Frontal cortex (tissue), 4 donors: ENCODE measurements at places on chromosomes 7 and 10.

DNA sequence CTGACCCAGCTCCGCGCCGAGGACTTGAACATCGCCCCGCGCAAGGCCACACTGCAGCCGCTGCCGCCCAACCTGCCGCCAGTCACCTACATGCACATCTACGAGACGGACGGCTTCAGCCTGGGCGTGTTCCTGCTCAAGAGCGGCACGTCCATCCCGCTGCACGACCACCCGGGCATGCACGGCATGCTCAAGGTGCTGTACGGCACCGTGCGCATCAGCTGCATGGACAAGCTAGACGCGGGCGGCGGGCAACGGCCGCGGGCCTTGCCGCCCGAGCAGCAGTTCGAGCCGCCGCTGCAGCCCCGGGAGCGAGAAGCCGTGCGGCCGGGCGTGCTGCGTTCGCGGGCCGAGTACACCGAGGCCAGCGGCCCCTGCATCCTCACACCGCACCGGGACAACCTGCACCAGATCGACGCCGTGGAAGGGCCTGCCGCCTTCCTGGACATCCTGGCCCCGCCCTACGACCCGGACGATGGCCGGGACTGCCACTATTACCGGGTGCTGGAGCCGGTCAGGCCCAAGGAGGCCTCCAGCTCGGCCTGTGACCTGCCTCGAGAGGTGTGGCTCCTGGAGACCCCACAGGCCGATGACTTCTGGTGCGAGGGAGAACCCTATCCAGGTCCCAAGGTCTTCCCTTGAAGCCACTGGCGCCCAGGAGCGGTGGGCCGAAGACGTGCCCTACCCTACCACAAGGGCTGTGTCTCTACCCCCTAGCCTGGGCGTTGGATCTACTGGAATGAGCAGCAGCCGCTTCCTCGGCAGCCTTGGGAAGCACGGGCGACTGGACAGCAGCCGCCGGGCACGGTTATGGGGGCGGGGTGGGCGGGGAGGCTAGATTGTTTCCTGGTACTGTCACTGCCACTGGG, 945 bp downstream of the ADO start:
- no peak for DNase-seq

DNA sequence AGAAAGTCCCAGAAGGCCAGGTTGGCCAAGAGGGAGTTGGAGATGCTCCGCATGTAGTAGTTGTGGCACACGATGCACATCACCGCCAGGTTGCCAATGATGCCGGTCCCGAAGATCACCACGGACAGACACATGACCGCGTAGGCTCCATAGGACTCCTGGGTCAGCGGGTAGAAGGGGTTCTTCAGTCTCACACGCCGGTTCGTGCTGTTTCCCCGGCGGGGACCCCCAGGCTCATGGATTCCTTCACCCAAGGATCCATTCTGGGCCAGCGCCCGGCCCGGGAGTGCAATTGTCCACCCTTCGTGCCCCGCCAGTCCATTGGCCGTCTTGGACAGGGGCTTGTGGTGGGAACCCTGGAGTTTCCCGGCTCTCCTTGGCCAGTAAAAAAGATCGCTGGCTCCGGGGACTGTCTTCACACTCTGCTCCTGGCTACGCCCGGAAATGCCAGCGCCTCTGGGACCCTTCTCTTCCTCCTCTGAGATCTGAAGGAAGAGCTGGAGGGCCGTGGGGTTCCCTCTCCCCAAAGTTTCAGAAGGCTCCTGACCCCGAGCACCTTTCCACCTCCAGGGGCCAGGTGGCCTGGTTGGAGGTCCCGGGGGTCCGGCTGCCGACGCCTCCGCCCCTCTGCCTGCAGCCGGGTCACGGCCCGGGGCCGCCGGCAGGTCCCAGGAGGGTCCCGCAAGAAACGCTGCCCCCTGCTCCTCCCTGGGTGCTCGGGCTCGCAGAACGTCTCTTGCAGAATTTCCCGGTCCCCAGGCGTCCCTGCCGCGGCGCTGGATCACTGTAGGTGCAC, 1.3 kb downstream of the GPR37 start:
- no peak for DNase-seq

DNA sequence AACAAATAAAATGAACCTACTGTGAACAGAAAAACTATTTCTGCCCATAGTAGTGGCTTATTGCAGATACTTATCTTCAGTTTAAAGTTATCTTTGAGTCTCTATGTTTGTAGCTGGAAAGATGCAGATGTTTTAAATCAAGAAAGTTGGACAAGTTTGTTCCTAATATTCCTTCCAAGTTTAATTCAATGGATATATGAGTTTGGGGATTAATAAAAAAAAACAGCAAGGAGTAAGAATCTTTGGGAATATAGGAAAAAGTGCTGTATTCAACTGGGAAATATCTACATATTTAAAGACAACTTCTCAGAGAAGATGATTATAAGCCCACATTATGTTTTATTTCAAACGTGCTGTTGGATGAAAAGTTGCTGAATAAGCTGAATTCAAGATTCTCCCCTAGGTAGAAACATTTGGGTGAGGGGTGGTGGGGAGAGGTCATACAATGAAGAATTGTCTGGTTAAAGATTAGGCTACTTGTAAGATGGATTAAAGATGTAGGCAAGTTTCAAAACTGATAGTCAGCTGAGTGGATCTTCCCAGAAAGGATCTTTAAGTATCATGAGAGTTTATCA, 1135.2 kb downstream of the CNTNAP2 start:
- no peak for DNase-seq

DNA sequence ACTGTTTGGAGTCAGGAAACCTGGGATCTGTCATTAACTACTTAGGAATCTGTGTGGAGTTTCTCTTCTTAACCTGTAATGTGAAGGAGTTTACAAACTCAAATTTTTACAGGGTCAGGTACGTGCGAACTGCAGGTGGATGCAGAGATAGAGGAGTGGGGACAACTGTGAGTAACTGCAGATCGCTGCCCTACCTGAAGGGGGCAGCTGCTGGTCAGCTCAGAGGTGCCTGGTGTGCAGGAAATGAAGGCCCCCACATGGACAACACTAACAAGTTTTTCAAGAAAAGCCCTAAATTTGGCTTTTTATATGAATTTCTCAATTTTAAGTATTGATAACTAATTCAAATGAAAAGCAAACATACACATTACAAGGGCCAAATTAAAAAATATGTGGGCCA, 380.0 kb downstream of the REEP3 start:
- no peak for DNase-seq

DNA sequence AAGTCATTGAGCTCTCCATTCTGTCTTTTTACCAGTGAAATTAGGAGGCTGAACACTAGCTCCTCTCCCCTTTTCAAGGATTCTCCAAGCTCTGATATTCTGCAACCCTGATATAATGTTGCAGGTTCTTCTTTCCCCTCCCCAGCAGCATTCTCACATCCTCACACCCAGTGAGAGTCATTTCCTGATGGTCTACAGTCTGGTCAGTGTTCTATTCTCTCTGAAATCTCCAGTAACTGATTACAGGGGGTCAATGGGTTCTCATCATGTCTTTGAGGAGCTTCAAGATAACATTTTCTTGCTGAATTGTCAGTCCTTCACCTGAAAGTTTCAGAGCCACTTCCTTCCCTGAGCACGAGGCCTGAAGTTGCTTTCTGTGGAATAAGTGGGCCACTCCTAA, 299.4 kb downstream of the PTEN start:
- no peak for DNase-seq

- DNase-seq, result peak; percentile 9
These were observed 65.9 kb downstream of the DGKB start for GRCh38 chr7:14836571-14837189.
